CMK (cell line): ENCODE measurements at places on chromosomes 16 and 17.

- DNase-seq: no peak
These were observed 2.7 kb downstream of the TOM1L1 start for GRCh38 chr17:54903375-54903774.

DNA sequence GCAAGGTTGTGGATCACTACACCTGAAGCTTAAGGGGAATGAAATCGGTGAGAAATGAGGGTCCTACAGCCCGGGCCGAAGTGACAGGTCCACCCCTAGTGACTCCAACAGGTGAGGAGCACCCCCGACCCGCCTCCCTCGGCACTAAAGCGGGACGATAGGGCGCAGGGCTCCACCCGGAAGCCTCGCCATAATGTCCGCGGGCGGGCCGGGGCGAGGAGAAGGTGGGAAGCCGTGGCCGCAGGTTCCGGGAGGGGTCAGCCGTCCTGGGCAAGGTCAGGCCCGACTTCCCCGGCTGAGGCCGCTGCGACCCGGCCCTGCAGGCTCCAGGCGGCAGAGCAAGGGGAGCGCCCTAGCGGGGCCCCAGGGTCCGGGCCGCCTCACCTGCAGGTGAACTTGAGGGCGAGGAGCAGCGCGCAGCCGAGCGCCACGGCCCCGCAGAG is 543 bp downstream of the TXNDC11 start:
- peak; percentile 14 for DNase-seq

DNA sequence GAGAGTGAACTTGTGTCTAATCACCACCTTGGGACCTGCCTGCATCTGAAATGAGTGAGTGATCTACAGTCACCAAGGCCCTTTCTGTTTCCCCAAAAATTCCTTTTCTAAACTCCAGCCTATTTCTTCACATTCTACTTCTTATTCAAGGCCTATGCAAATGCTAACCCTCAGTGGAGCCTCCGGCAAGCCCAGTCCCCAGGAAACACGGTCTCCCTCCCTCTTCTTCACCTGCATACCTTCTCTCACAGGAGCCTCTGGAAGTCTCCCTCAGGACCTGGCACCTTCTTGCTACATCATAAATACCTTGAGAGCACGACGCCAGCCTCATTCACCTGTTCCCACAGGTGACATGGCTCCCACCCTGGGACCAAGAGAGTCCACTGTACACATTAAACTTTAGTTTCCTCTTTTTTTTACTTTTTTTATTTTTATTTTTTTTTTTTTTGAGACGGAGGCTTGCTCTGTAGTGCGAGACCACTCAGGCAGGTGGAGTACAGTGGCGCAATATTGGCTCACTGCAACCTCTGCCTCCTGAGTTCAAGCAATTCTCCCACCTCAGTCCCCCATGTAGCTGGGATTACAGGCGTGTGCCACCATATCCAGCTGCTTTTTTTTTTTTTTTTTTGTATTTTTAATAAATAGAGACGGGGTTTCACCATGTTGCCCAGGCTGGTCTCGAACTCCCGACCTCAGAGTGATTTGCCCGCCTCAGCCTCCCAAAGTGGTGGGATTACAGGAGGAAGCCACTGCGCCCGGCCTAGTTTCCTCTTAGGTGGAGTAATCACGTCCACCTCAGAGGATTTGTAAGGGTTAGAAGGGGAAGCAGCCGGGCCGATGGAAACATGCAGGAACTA is 97.3 kb downstream of the ANKRD11 start:
- no peak for DNase-seq

GRCh38 chr17:8801135-8801840 is 2.1 kb upstream of the MFSD6L start:
- no peak for DNase-seq

- DNase-seq: no peak
These were observed 31.6 kb upstream of the LRRC37A3 start for GRCh38 chr17:64950871-64951270.

DNA sequence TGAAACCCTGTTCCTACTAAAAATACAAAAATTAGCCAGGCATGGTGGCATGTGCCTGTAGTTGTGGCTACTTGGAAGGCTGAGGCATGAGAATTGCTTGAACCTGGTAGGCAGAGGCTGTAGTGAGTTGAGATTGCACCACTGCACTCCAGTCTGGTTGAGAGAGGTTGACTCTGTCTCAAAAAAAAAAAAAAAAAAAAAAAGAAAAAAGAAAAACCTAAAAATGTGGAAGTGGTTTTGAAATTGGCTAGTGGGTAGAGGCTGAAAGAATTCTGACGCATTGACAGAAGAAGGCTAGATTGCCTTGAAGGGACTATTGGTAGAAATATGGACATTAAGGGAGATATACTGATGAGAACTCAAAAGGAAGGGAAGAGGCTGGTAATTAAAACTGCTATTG is 33.6 kb upstream of the CPPED1 start:
- DNase-seq: no peak

DNA sequence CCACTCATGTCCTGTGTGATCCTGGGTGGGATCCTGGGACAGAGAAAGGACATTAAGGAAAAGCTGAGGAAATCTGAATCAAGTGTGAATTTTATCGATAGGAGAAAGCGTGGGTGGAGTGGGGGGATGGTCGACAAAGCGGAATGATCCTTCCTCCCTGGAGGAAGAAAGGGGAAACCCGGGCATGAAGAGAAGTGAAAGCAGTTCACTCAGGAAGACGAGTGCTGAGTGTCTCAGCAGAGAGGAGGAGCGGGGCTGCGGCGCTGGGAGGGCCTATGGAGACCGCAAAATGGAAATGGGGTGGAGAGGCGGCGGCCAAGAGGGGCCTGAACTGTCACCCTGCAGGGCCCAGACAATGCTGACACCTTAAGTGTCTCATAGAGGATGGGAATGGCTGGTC is 8.7 kb downstream of the ZDHHC7 start:
- DNase-seq: no peak

- no peak for DNase-seq
These were observed 1.2 kb upstream of the ZFHX3 start for GRCh38 chr16:73049091-73049490.

- DNase-seq: no peak
These were observed 44.1 kb downstream of the NXN start for GRCh38 chr17:935485-935884.

- no peak for DNase-seq
These were observed 69.7 kb downstream of the STXBP4 start for GRCh38 chr17:55038291-55038690.

GRCh38 chr16:340370-341091 is 12.0 kb downstream of the AXIN1 start:
- DNase-seq: no peak

GRCh38 chr17:55760643-55761355 is 9.9 kb downstream of the PCTP start:
- DNase-seq: peak; percentile 69

DNA sequence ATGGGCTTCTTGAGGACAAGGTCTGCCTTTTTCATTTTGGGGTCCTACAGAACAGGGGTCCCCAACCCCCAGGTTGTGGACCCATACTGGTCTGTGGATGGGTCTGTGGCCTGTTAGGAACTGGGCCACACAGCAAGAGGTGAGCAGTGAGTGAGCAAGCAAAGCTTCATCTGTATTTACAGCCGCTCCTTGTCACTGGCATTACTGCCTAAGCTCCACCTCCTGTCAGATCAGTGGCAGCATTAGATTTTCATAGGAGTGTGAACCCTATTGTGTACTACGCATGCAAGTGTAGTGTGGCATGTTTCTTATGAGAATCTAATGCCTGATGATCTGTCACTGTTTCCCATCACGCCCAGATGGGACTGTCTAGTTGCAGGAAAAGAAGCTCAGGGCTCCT is 33.9 kb downstream of the ERN1 start:
- DNase-seq: no peak

DNA sequence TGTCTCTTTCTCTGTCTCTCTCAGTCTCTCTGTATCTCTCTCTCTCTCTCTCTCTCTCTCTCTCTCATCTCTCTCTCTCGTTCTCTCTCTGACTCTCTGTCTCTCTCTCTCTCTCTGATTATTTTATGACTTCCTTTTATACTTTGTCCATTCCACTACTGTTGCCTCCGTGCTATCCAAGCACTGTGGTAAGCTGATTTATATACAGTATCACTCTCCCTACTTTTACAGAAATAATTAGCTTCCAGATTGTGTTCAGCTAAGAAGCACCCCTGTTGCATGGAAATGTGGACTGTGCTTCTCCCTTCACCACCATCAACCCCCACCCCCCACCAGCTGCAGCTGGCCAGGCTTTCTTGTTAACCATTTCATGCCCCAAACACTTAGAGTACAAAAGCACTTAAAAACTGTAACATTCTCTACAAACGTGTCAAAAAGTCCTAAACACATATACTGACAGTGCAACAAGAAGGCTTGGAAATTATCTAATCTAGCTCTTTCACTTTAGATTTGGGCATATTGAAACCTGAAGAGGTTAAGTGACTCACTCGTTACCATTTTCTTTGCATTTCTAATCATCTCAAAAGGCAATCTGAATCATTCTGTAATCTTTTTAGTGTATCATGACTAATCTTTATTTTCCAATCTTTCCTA is 11.6 kb upstream of the TMEM100 start:
- DNase-seq: no peak

- DNase-seq: no peak
These were observed 21.9 kb downstream of the PRKAR1A start for GRCh38 chr17:68533887-68534694.

GRCh38 chr16:3035289-3035971 is 1.3 kb downstream of the BICDL2 start:
- DNase-seq: no peak

DNA sequence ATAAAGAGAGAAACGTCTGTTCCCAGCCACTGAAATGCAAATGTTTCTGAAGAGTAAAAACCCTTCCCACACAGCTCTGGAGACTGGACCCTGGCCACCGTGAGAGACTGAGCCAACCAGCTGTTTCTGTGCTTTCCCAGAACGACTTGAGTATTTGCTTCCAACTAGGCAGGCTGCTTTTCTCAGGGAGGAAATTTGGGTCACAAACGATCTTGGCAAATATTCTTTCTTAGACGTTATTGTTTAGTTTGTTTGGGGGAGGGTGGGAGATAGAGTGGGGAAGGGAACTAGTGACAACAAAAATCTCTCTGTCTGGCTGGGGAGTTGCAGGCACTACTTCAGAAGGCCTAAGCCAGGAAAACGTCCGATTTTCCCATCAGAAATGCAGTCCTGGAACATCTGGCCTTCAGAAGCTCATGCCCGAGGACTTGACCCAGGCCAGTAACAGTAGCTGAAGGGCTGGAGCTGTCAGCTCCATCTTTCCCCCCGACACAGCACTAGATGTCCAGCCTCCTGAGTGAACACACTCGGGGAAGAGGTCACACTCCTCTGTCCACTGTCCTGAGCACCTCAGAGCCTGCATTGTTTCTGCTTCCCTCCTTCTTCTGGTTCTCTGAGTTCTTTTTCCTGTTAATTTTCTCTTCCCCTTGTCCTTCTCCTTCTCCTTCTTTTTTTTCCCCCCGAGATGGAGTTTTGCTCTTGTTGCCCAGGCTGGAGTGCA is 4.0 kb downstream of the CCDC92B start:
- DNase-seq: no peak

GRCh38 chr16:31243734-31244670 is 15.8 kb upstream of the ITGAM start:
- peak; percentile 55 for DNase-seq

DNA sequence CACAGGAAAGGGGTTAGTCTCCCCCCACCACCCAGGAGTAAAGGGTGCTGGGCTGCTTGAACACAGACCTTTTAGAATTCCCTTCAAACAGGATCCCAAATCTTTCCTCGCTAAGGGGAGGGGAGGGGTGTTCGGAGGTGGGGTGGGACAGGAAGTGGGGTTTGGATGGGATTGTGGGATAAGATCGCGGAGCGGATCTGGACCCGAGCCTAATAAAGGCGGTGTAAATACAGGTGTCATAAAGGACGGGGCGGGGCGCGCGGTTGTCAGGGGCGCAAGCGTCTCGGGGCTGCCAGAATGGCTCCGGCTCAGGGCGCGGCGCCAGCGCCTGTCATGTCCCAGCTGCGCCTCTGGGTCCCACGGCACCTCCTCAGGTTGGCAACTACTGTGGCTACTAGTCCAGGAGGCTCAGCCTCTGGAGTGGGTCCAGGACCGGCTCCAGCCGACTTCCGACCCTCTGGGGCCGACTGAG is 59.8 kb upstream of the FBXO47 start:
- DNase-seq: no peak

DNA sequence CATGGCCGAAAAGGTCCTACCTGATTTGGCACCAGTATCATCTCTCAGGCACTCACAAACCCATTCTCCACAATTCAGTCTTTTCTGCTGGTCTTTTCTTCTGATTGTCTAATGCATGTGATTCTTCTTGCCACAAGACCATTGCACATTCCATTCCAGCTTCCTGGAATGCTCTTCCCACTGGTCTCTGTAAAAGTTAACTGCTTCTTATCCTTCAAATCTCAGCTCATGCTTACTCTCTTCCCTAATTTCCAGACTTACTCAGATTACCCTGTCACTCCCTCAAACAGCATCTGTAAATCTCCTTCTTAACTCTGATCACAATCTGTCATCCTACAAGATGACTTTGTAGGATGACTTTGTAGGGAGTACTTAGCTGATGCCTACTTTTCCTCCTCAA is 320.2 kb downstream of the MAP2K6 start:
- DNase-seq: no peak

DNA sequence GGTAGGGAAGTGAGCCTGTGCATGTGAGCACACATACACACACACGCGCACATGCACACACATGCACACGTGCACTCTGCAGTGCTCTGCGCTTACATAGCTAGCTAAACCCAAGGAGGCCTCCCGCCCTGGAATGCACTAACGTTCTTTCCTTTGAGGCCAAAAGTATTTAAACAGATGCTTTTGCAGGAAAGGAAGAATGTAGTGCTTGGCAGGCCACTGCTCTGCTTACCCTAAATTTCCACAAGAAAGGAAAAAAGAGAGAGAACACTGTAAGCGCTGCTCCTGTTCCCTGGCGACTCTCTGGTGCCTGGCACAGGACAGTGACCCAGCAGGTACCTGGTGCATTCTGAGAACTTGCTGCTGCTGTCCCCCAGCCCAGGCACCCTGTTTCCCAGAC is 31.3 kb upstream of the MRPS23 start:
- DNase-seq: no peak

GRCh38 chr17:10992106-10992880 is 154.4 kb upstream of the PIRT start:
- DNase-seq: no peak

GRCh38 chr17:40561871-40562611 is 3.2 kb downstream of the CCR7 start:
- no peak for DNase-seq

- no peak for DNase-seq
These were observed 505 bp downstream of the SOST start for GRCh38 chr17:43758086-43758485.

- no peak for DNase-seq
These were observed 71.9 kb upstream of the NLK start for GRCh38 chr17:27970587-27970986.
